ENCODE measurements at places on chromosomes 11 and 22.

GRCh38 chr11:77403211-77403610 lies 70.7 kb downstream of the PAK1 start:
- DNase-seq, result no peak

DNA sequence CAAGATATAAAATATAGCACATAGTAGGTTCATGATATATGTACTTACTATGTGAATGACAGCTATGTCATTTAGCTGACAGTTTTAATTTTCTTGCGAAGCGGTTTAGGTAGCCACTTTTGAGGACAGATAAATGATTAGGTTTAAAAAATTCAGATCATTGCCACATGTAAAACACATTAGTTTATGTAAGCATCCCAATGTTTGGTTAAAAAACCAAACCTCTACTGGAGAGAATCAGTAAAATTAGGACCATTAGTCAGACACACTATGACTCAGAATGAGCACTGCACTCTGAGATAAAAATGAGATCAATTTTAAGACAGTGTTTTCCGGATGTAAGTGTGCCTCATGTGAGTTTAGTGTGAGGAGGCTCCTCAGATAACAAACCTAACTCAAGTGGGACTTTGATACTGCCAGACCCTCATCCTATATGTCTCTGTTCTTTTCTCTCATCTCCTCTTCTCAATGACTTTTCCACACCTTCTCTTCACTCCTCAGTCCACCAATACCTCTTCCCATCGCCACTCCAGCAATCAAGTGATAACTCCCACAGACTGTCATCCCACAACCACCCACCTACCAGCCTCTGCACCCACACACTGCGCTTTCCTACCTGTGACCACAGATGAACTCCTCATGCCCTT lies 6.8 kb upstream of the OR2AT4 start:
- no peak for DNase-seq

DNA sequence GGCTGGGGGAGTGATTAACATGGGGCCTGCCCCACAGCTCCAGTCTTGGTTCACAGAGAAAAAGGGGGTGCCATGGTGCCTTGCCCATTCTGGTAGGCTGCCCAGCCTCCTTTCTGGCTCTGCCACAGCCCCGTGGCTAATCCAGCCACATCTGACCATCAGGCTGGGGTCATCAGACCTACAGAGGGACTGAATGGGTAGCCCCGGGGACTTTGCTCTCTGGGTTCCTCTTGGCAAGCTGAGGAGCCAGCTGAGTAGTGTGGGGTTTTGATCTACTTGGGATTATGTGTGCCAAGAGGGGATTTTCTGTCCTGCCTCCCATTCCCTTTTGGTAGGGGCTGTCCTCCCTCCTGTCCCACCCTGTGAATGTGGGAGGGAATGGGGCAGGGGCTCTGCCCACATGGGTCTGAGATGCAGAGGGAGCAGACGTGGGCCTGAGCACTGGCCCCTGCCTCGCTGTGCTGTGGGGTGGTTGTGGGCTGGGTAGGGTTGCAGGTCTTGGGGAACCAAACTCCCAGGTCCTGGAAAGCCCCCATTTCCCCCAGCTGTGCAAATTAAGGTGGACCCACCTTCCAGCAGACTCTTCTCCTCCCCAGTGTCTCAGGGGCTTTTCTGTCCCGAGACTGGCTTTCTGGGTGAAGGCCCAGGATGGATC lies 32.0 kb downstream of the CD82 start:
- no peak for DNase-seq

- no peak for DNase-seq
Observed at GRCh38 chr22:44211946-44212930, 31.5 kb downstream of the PARVG start.

- no peak for DNase-seq
Observed at GRCh38 chr11:41056892-41057569, 402.4 kb downstream of the LRRC4C start.

DNA sequence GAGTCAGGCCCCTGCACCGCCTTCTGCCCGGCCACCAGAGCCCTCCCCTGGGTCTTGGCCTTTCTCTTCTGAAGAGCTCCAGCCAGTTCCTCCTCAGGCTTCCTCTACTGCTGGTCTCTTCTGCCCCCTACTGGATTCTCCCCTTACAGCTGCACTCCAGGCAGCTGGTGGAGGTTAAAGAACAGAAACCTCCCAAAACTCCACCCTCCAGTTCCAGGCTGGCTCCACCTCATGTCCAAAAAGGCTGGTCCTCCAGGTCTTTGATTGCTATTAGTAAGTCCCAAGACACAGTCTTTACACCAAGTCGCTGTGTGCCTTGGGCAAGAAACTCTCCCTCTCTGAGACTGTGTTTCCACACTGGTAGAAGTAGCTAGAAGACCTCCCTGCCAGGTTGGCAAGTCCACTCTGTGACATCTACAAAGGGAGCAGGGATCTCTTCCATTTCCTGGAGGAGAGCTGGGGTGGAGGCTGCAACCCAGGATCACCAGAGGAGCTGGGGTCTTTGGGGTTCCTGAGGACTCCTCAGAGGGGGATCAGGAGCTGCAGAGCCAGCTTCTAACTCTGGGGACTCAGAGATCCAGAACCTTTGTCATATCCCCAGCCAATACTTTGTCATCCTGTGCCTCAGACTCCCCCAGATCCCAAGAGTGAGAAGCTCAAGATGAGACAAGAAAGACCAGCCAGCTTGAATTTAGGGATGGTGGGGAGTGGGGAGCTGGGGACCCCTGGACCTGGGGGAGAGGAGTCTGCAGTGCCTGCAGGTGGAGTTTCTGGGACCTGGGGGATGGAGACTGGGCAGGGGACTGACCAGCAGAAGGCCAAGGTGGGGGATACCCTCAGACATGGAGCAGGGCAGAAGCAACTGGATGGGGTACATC lies 3.4 kb upstream of the IGLL5 start:
- DNase-seq, result no peak

DNA sequence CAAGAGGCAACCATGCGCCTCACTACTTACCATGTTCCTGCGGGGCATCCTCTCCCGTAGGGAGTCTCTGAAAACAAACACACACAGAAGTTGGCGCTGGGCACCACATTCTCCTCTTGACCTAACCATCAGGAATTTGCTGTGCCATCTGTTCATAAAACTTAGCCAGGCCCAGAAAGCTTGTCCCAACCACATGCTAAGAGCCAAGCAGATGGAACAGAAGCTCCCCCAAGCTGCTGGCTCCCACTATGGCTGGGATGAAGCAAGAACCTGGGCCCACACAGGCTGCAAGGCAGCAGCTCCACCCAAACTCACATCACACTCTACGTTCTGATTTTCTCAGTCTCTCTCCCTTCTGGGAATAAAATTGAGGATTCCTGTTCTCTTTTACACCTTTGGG lies 17.4 kb downstream of the HPS4 start:
- no peak for DNase-seq

- DNase-seq, result peak; percentile 34
Observed at GRCh38 chr22:21102659-21103267, 57.0 kb downstream of the LRRC74B start.

DNA sequence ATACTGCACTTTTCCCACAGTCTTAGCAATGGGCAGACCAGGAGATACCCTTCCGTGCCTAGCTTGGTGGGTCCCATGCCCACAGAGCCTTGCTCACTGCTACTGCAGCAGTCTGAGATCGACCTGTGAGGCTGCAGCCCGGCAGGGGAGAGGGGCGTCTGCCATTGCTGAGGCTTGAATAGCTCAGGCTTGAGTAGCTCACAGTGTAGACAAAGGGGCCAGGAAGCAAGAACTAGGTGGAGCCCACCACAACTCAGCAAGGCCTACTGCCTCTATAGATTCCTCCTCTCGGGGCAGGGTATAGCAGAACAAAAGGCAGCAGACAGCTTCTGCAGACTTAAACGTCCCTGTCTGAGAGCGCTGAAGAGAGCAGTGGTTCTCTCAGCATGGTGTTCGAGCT lies 118.1 kb downstream of the BARX2 start:
- no peak for DNase-seq

- no peak for DNase-seq
Observed at GRCh38 chr11:64933935-64934681, 1.6 kb downstream of the GPHA2 start.

GRCh38 chr11:109123816-109124787 lies 297.9 kb upstream of the C11orf87 start:
- no peak for DNase-seq

DNA sequence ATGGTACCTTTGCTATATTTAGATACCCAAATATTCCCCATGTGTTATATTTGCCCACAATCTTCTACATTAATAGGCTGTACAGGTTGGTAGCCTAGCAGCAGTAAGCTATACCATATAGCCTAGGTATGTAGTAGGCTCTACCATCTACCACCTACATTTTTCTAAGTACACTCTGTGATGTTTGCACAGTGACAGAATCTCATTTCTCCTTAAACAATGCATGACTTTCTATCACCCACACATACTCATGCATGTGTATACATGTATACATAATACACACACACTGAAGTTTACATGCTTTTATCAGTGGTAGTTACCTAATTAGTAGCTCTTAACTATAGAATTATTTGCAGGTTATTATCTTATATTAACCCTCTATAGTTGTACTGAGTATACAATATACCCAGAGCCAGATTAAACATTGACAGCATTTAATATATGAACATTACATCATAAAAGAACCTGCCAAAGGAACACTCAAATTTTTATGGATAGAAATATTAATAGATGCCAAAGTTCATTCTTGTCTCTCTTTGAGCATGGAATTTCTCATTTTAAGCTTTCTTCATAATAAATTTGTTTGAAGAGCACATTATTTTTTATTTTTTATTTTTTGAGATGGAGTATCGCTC lies 51.4 kb downstream of the ELP4 start:
- no peak for DNase-seq

DNA sequence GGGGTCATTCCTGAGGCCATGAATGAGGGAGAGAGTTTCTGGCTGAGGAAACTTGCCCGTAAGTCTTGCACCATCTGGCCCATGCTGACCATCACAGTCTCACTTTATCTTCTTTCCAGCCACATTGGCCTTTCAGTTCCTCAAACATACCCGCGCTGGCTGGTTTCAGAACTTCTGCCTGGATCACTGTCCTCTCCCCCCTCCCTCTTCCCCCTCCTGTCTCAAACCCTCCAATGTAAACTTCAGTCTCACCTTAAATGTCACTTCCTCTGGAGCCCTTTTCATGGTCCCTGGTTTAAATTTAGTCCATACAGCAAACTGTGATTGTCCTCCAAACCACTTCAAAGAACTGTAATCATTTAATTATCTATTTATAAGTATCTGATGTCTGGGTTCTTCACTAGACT lies 3.7 kb upstream of the TMEM109 start:
- no peak for DNase-seq

DNA sequence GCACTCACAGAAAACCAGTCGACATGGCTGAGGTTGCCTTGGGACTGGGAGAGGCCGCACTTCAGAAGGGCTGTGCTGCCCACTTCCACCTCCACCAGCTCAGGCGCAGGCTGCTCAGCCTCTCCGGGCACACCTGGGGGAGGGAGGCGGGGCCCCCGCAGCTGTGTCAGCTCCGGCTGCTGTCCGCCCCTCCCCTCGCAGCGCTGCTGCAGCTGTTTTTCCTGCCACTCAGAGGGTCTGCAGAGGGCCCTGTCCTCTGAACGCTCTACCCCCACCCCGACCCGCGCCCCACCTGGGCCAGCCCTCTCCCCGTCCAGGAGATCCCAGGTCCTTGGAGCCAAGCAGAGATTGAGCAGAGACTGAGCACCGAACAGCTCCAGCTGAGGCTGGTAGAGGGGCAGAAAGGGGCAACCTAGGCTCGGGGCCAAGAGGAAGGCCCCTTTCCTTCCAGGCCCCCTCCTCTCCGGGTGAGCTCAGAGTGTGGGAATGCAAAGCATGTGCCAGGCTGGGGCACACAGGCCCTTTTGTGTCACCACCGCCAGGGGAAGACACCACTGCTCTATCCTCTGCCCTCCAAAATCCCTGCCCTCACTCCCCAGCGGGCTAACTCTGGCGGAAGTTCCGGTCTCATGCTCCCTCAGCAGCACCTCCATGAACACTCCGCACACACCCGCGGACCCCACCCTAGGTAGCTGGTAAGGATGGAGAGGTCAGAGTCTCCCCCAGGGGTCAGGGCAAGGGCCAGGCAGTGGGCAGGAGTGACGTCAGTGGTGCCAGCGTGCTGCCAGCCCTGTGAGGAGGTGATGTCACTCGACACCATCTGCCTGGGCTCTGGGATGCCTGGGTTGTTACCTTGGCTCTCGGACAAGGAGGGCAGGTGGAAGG lies 1.6 kb downstream of the MCAM start:
- no peak for DNase-seq

- DNase-seq, result no peak
Observed at GRCh38 chr11:121590772-121591404, 138.1 kb upstream of the SORL1-AS1 start.

DNA sequence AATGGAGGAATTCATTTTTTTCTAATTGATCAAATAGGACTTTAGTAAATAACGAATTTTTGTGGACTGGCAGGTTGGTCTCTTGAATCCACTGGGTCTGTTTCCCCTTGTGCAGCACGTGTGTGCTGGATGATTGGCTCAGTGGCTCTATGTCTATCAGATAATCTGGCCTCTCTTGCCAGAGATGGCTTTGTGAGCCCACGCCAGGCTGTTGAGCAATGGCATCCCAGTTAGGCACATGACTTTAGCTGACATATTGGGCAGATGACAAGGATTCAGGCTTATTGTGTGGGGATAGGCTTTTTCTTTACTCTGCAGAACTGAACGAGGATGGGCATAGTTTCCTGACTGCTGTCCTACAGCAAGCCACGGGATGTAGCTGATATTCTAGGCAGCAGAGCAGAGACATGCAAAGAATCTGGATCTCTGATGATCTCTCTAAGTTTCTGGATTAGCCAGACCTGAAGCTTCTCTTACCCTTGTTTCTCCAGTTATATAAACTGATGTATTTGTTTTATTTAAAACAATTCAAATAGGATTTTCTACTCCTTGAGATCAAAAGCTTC lies 144.9 kb downstream of the ARHGAP42 start:
- DNase-seq, result no peak

- no peak for DNase-seq
Observed at GRCh38 chr22:38205261-38206128, 3.7 kb downstream of the MAFF start.

- no peak for DNase-seq
Observed at GRCh38 chr22:39498802-39499201, 3.3 kb upstream of the MIEF1 start.

DNA sequence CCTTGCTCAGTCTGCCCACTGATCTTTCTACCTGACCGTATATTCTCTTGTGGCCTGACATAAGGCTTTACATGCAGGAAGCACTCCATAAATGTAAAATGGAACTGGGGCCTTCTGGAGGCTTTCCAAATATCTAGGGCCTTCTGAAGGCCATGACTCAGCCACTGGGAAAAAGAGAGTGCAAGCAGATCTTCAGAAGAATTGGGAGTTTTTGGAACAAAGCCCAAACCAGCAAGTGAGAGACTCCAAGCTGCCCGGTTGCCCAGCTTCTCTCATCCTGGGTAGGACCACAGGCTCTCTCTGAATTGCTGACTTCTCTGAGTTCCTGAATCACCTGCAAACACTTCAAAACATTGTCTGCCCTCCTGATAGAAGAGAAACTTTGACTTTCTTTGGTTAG lies 107.9 kb upstream of the BMAL1 start:
- DNase-seq, result no peak

All from stimulated activated CD8-positive, alpha-beta memory T cell treated with anti-CD3 and anti-CD28 coated beads, Interleukin-4, amount 100 ng/mL, for 4 hours (primary cell).